HepG2 (cell line): ENCODE measurements at places on chromosomes 5 and 9. TPM values are rescaled to one million over a fixed set of nuclear protein-coding genes. Genes with fewer than 3 reads are reported as not detected.

Gene SRA1
- polyA plus RNA-seq: 14.2 and 15.6 TPM in 2 replicates

Gene ZBED3
- polyA plus RNA-seq: 7.6 and 8.1 TPM in 2 replicates

Gene ADAMTSL2
- 1.8 and 1.9 TPM in 2 replicates for polyA plus RNA-seq

Gene ROPN1L
- 0.08 TPM in 1 of 2 replicates, not detected in the other for polyA plus RNA-seq

Gene GFPT2
- 0.09 and 0.18 TPM in 2 replicates for polyA plus RNA-seq

GRCh38 chr9:84123648-84124406 lies 143.2 kb downstream of the RMI1 start:
- no peak for DNase-seq

DNA sequence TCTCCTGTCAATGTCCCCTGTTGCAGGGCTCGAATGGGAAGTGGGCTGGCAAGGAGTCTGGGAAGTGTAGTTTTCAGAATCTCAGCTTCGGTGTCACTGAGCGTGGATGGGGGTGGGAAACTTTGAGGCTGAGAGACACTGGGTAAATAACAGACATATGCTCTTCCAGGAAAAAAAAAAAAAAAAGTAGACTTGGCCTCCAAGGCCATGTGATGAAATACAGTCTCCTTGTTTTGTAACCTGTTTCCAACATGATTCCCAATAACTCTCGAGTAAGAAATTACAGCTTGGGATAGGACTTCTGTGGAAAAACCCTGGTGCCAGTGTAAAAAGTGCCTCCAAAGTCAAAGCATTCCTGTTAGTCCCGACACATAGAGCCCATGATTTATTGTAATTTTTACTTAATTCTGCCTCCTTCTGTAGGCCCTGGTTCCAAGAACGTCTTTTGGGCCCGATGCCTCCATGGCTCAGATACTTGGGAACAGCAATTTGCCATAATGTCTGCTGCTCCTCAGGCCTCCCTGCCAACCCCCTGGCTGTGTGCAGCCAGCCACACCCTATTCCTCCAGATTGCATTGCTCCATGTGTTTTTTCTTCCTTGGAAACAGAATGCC lies 119.5 kb upstream of the TNC start:
- no peak for DNase-seq

GRCh38 chr5:4511996-4512656 lies 628.0 kb upstream of the ADAMTS16 start:
- DNase-seq: peak; percentile 9

- DNase-seq: no peak
These were observed 227.8 kb upstream of the TBCA start for GRCh38 chr5:78003919-78004318.

DNA sequence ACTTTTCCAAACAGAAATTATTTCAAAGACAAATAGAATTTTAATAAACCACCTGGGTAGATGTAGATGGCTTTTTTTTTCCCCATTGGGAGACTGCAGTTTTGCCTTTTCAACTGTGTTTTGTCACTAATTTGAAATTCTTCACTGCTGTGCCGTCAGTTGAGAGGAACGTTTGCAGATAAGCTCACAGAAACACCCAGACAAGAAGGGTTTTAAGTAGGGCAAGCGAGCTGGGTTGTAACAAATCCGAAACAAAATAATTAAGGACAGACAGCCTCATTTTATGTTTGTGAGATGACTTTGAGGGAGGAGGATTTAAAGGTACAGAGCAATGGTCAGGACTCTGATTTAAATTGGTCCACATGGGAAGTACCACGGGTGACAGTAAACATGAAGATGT lies 155.1 kb upstream of the NTRK2 start:
- DNase-seq: no peak

DNA sequence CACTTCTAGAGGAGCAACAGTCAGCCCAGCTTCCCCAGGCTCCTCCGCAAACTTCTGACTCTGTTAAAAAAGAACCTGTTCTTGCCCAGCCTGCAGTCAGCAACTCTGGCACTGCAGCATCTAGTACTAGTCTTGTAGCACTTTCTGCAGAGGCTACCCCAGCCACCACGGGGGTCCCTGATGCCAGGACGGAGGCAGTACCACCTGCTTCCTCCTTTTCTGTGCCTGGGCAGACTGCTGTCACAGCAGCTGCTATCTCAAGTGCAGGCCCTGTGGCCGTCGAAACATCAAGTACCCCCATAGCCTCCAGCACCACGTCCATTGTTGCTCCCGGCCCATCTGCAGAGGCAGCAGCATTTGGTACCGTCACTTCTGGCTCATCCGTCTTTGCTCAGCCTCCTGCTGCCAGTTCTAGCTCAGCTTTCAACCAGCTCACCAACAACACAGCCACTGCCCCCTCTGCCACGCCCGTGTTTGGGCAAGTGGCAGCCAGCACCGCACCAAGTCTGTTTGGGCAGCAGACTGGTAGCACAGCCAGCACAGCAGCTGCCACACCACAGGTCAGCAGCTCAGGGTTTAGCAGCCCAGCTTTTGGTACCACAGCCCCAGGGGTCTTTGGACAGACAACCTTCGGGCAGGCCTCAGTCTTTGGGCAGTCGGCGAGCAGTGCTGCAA lies 72.8 kb downstream of the NUP214 start:
- no peak for DNase-seq

- DNase-seq: no peak
These were observed 35.1 kb downstream of the NNT start for GRCh38 chr5:43638107-43638506.

GRCh38 chr5:52262844-52263243 lies 524.9 kb upstream of the ITGA1 start:
- DNase-seq: no peak

- DNase-seq: peak; percentile 3
These were observed 533 bp downstream of the SREK1IP1 start for GRCh38 chr5:64767959-64768357.

DNA sequence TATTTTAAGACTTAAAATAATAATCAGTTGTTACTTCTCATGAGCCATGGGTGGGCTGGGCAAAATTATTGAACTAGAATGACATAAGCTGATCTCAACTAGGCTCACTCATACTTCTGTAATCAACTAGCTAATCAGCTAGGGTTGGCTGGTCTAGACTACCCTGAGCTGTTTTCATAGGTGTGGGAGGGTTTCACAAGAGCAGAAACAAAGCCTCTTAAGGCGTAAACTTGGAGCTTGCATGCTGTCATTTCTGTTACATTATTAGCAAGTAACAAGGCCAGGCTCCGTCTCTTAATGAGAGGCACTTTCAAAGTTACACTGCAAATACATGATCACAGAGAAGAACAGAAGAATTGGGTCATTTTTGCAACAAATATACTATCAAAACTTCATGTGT lies 57.2 kb upstream of the GHR start:
- no peak for DNase-seq

- DNase-seq: no peak
These were observed 622.2 kb downstream of the ANXA1 start for GRCh38 chr9:73773896-73774295.

DNA sequence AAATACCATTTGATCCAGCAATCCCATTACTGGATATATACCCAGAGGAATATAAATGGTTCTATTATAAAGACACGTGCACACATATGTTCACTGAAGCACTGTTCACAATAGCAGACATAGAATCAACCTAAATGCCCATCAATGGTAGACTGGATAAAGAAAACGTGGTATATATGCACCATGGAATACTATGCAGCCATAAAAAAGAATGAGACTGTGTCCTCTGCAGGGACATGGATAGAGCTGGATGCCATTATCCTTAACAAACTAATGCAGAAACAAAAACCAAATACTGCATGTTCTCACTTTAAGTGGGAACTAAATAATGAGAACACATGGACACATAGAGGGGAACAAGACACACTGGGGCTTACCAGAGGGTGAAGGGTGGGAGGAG lies 39.4 kb downstream of the GKAP1 start:
- DNase-seq: no peak

GRCh38 chr5:150224483-150225027 lies 34.7 kb downstream of the SLC6A7 start:
- no peak for DNase-seq
